HEK293T (cell line): ENCODE measurements at places on chromosomes 3 and 15.

- DNase-seq = no peak
These were observed 224.4 kb upstream of the ICE2 start for GRCh38 chr15:60703207-60703933.

GRCh38 chr3:170689893-170690660, 104.2 kb upstream of the SLC7A14 start:
- peak; percentile 78 for DNase-seq

- peak; percentile 68 for DNase-seq
These were observed 98.9 kb upstream of the TLE3 start for GRCh38 chr15:70196372-70197316.

- DNase-seq = no peak
These were observed 48.7 kb upstream of the MDFIC2 start for GRCh38 chr3:70360979-70361760.
